ENCODE measurements at places on chromosomes 1 and 21.
A peak's percentile ranks its signal among the peaks of the same experiment; 100 is the strongest.

GRCh38 chr1:37714689-37715088 is 22.4 kb downstream of the CDCA8 start:
- DNase-seq: no peak

DNA sequence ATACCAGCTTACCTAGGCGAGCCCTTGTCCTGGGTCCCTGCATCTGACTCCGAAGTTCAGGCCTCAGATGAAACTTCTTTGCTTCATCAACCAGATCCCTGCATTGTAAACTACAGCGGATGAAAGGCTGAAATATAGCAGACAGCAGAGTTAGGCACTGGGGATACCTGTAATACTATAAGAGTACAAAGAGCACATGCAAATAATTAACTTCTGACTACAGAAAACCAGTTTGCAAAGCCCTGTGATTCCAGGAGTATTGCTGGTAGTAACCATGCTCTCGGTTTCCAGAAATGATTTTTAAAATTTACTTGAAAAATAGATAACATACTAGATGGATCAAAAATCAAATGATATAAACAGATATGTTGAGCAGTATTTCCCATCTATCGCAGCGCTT is 18.0 kb downstream of the KLHL12 start:
- DNase-seq: no peak

- no peak for DNase-seq
Observed at GRCh38 chr1:244821134-244821533, 14.3 kb upstream of the COX20 start.

- no peak for DNase-seq
Observed at GRCh38 chr1:59520827-59521418, 224.0 kb downstream of the FGGY start.

DNA sequence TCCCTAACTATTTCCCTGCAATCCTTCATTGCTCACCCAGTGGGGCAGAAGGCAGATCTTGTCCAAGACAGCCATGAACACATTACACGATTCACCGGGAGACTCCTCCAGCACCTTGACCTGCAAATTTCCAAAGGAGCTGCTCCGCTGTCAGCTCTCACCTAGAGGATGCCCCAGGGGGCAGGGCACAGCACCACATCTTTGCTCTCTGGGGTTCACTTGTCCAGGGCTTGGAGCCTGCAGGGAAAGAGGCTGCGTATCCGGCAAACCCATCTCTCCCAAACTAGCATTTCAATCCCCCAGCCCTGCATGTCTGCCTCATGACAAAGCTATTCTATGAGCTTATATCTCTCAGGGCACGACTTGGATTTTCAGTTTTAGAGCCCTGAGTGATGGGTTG is 35.1 kb upstream of the OLIG2 start:
- no peak for DNase-seq

DNA sequence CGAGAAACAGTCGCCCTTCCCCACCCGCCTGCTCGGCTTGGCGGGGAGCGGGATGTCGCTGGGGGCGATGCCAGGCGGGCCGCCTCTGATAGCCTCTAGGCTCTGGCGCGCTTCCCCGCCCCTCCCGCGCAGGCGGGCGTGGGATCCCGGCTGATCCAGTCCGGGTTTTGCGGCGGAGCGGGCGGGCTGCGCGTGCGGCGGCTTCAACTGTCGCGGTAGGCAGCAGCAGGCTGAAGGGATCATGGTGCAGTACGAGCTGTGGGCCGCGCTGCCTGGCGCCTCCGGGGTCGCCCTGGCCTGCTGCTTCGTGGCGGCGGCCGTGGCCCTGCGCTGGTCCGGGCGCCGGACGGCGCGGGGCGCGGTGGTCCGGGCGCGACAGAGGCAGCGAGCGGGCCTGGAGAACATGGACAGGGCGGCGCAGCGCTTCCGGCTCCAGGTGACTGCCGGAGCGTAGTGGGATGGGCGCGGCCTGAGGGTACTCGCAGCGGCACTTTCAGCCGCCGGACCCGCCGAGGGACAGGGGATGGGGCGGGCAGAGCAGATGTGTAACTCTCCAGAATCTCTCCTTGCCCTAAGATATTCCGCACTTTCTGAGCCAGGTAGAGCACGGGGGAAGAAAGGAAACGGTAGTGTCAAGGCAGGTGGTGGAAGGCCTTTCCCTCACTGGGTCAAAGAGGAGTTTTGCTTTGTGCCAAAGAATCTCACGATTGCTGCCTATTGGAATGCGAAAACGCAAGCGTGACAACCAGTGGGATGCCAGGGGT is at the start of gene FAAH:
TSS of gene FAAH (plus strand) at position 210 of the 764 bp plus-strand sequence. CDS start at position 242, 32 bp downstream.
- DNase-seq: peak; percentile 24

DNA sequence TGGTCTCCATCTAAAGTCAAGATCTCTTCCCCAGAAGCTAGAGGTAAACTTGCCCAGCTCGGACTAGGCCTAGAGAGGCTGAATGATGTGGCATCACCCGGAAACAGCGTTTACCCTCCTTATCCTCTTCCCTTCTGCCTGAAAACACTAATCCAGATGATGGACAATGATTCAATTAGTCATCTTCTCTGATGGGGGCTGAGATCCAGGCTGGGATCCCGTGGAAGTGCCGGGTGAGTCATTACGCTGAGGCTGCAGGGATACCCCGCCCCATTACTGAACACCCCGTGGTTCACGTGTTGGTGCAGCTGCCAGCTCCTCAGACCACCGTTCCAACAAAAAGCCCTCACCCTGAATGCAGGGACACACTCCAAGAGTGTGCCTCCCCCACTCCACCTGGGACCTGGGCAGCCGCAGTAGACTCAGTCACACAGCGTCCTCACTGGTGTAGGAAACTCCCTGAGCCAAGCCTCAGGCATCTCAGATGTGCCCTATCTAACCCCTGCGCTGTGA is 2.0 kb downstream of the S100A6 start:
- peak; percentile 27 for DNase-seq

DNA sequence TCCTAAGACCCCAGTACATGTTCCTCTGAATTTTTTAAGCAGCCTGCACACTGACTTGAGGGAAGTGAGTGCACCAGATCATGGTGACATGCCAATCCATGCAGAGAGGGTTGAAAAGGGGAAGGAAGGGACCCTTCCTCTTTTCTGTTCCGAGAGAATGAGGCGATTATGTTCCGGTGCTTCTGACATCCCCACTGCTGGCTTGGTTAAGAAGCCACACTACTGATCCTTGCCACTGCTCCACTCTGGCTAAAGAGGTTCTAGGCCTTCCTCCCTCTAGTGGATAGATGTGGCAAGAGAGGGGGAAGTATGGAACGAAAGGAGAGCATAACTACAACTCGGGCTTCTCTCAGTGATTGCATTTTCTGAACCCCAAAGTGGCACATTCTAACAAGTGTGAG is 1.8 kb upstream of the CYB5R1 start:
- DNase-seq: peak; percentile 42

GRCh38 chr1:203858055-203858454 is 3.3 kb upstream of the SNRPE start:
- no peak for DNase-seq

Measured in CD4-positive, alpha-beta T cell treated with Interleukin-4 for 4 hours (primary cell).